ENCODE measurements at places on chromosomes 7 and 10.

GRCh38 chr10:68221196-68221595 lies 10.7 kb downstream of the ATOH7 start:
- DNase-seq = no peak

DNA sequence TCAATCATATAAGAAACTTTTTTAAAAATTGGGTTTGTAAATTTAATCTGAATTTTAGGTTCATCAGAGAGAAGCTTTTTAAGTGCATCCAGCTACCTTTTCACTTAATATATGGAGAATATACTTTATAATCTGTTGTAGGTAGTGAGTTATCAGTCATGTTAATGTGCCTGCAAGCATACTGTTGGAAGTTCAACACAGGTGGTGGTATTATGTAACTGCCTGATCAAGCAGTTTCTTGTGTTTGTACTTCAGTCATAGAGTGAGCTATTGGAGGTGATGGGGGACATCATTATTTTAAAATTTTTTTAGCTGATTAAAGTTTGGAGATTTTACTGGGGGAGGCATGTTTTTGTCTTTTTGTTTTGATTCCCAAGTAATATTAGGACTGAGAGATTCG lies 2.5 kb downstream of the TNKS2 start:
- DNase-seq = no peak

DNA sequence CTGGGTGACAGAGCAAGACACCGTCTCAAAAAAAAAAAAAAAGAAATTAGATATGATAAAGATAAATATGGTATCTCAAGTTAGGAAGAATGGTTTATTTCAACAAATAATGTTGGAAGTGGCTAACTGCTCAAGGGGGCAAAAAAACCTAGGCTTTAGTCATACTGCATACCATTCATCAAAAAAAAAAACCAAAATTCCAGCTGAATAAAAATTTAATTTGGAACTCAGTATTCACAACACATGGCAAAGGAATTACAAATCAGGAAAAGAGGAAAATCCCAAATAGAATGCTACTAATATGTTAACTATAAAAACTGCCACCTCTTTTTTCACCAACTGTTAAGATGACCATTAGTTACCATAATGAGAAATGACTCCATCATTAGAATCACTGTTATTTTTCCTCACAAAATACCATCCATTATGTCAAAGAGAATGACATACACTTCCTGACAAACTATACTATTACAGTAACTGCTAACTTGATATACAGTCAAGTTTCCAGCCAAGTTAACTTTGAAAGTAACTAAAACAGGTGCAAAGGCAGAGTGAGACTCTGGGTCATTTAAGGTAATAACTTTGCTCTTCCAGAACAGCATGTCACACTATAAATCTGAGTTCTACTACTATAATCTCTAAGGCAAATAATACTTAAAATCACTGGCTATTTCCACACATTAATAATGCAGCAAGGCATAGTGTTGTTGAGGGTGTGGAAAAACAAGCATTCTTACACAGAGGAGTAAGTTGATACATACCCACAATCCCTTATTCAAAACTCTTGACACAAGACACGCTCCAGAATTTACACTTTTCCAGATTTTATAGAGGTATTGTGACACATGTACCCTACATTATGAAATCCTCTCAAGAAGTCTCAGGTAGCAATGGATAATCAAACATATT lies 10.2 kb downstream of the KBTBD2 start:
- DNase-seq = no peak

DNA sequence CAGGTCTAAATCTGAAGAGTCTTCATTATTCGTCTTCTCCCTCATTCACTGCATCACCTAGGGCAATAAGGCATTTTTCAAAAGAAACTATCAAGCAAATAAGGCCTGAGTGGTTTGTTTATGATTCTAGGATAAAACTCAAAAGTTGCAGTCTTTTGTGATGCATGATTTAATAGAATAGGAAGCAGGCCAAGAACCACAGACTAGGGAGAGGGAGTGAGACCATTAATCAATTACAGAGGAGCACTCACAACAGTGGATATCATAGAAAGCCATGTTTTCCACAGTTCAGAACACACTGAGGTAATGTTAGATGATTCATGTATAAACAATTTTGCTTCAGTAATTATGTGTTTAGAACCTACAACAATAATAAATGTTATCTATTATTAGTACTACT lies 87.8 kb upstream of the LRRTM3 start:
- DNase-seq = no peak

DNA sequence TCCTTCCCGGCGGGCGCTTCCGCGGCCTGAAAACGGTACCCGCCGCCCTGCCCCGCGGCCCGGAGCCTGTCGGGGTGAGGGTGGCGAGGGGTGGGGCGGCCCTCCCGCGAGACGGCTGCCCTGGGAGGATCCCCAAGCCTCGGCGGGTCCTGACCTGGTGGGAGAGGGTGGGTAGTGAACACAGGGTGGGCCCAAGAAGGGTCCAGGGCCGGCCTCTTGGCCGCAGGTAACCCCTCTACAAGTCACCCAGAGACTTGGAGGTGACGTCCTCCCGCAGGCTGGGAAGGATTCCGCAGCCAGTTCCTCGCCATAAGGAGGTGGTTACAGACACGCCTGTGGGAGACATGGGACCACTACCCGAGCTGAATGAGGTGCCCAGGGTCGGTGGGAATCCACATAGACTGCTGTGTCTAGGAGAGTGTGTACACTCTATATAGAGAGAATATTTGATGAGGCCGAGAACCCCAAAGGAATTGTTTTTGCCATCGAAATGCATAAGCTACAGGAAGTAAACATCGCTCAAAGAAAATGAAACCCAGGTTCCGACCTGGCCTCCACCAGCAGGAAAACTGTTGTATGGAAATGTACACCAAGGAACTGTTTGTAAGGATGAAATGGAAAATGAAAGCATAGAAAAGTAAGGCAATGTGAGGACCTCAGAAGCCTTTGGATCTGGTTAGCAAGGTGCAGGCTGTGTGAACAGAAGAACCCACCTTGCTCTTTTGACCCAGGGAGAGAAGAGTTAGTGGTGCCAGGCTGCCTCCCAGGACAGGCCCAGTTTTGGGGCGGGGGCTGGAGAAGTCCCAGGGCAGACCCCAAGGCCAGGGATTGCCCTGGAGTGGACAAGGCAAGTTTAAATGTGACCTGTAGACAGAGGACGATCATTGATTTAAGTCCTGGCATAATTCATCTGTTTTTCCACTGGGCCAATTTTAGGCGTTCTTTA lies 659 bp downstream of the OPTN start:
- DNase-seq = peak; percentile 27

GRCh38 chr10:71902351-71902750 lies 51.3 kb upstream of the PSAP start:
- DNase-seq = no peak

All from GM12892 (cell line).